ENCODE measurements at places on chromosomes 2 and 18.

- no peak for DNase-seq
These were observed 15.7 kb upstream of the TTC39C start for GRCh38 chr18:23998820-23999219.

- no peak for DNase-seq
These were observed 94.0 kb upstream of the ACVR1C start for GRCh38 chr2:157722580-157723234.

- DNase-seq: no peak
These were observed 61.0 kb downstream of the TMEM163 start for GRCh38 chr2:134657650-134658250.

DNA sequence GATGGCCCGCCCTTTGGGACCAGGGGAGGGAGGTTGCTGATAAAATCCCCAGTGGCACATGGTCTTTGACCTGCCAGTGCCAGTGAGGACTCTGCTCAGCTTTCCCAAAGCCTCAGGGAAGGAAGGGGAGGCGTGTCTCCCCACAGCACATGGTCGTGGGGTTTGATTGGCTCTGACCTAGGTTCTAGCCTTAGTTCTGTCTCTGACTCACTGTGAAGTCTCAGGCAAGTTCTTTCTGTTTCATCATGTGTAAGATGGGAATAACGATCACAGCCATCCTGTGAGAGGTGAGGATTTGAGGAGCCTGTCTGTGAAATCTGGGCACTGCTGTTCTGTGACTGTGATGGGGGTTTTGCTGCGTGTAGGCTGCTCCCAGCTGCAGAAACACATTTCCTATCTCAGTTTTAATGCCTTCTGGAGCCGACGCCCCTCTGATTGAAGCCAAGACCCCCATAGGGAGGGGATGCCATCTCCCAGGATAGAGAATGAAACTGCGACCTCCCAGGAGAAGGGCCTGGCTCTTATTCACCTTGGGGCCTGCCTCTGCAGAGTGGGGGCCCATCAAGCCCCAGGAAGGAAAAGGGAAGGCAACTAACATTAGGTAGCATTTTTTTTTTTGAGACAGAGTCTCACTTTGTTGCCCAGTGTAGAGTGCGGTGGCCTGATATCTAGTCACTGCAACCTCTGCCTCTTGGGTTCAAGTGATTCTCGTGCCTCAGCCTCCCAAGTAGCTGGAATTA is 84.0 kb downstream of the DDX1 start:
- DNase-seq: no peak

DNA sequence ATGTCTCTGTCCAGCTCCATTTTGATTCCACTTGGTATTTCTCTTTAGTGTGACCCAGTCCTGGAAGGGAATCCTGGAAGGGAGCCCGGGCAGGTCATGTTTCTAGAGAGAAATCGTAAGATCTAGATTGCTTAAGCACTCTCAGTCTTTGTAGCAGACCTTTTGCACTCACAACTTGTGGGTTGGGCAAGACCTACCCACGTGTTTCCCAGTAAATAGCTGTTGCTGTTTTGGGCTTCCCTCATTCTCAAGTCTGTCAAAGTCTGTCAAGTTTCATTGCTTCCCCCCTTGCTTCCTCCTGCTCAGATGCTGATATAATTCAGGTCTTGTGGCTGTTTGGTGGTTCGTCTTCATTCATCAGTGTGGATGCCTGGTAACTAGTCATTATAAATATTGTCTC is 17.4 kb upstream of the NEMP2 start:
- no peak for DNase-seq

Measured in left hindlimb (tissue), 1 donor.